IPS DF 6.9 (cell line): ENCODE measurements at places on chromosomes 5 and 9.
A peak's percentile ranks its signal among the peaks of the same experiment; 100 is the strongest.

- H3K4me1 ChIP-seq, result 0 out of 2 replicates have a peak, but pooled peaks cover 4% of the 10 kb centered on the region
- peak overlapping the region; percentile 94 for H3K4me3 ChIP-seq
- no peak for DNase-seq
- H3K27ac ChIP-seq, result no peak overlapping the region
Measured at GRCh38 chr9:136438548-136439480, 831 bp downstream of the INPP5E start.

- no peak overlapping the region for H3K27ac ChIP-seq
- no peaks in the 10 kb centered on the region for H3K27me3 ChIP-seq
- DNase-seq, result no peak
Measured at GRCh38 chr5:36651761-36652685, 45.6 kb downstream of the SLC1A3 start.

- no peaks in the 10 kb centered on the region for H3K4me1 ChIP-seq
- no peak overlapping the region for H3K4me3 ChIP-seq
- no peaks in the 10 kb centered on the region for H3K27me3 ChIP-seq
- DNase-seq, result no peak
Measured at GRCh38 chr5:165569551-165569950, 2064.1 kb downstream of the MAT2B start.

DNA sequence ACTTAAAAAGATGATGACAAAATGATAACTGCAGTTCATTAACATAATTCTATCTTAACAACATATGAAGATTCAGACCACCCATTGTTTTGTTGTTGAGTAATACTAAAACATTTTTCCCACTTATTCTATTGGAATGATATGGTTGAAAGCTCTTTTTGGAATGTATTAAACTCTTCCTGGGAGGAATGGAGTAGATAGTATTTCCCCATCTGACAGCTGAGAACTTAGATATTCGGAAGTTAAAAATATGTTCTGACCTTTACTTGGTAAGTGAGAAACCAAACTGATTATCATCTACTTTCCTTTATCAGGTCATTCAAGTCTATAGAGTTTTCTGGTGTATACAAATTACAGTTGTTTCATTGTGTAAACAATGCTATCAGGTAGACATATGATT lies 452.9 kb downstream of the CSNK1G3 start:
- H3K27me3 ChIP-seq, result no peaks in the 10 kb centered on the region
- H3K4me1 ChIP-seq, result no peaks in the 10 kb centered on the region
- no peak for DNase-seq
- H3K27ac ChIP-seq, result no peak overlapping the region

GRCh38 chr5:59039296-59040023 lies 456.6 kb downstream of the RAB3C start:
- H3K4me3 ChIP-seq, result peak overlapping the region; percentile 64; the same call in 1 of the 2 replicates
- no peaks in the 10 kb centered on the region for H3K36me3 ChIP-seq

GRCh38 chr5:16450163-16450562 lies 15.4 kb downstream of the ZNF622 start:
- no peaks in the 10 kb centered on the region; the same call in 1 of the 2 replicates for H3K36me3 ChIP-seq
- no peak overlapping the region for H3K4me3 ChIP-seq
- no peak for DNase-seq
- H3K27ac ChIP-seq, result no peak overlapping the region
- no peaks in the 10 kb centered on the region for H3K4me1 ChIP-seq
- no peaks in the 10 kb centered on the region for H3K27me3 ChIP-seq

DNA sequence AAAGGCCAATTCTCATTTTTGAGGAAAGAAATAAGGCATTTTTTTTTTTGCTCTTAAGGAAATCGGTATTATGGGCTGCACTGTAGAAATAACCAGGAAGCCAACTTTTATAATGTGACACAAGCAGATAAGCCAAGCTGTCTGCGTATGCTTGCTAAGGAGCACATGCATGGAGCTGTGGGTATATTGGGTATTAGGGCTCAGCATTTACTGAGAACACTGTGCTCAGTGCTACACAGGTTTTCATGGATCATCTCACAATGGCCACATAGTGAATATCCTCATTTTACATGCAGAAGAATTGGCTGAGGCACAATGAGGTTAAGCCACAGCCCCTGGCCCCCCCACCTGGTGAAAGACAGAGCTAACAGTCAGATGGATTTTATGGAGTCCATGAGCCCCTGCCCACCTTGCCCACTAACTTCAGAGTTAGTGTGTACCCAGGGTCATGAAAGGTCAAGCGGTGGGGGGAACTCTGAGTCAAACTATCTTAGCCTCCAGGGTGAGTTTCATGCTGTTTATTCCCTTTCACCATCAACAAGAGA lies 204.8 kb downstream of the SPATA31A6 start:
- no peak overlapping the region for H3K27ac ChIP-seq
- no peaks in the 10 kb centered on the region for H3K36me3 ChIP-seq
- no peak overlapping the region for H3K4me3 ChIP-seq
- H3K27me3 ChIP-seq, result no peaks in the 10 kb centered on the region
- no peak for DNase-seq

- no peak for DNase-seq
- H3K4me3 ChIP-seq, result no peak overlapping the region
- no peaks in the 10 kb centered on the region for H3K36me3 ChIP-seq
- no peak overlapping the region for H3K27ac ChIP-seq
- H3K4me1 ChIP-seq, result 0 out of 2 replicates have a peak, but pooled peaks cover under 1% of the 10 kb centered on the region
Measured at GRCh38 chr5:133228316-133228715, 176.5 kb downstream of the HSPA4 start.

- H3K27me3 ChIP-seq, result peaks cover 67% of the 10 kb centered on the region
- H3K4me3 ChIP-seq, result no peak overlapping the region
- H3K36me3 ChIP-seq, result no peaks in the 10 kb centered on the region
- DNase-seq, result no peak
- no peak overlapping the region for H3K27ac ChIP-seq
Measured at GRCh38 chr9:842635-843426, 1.3 kb downstream of the DMRT1 start.

DNA sequence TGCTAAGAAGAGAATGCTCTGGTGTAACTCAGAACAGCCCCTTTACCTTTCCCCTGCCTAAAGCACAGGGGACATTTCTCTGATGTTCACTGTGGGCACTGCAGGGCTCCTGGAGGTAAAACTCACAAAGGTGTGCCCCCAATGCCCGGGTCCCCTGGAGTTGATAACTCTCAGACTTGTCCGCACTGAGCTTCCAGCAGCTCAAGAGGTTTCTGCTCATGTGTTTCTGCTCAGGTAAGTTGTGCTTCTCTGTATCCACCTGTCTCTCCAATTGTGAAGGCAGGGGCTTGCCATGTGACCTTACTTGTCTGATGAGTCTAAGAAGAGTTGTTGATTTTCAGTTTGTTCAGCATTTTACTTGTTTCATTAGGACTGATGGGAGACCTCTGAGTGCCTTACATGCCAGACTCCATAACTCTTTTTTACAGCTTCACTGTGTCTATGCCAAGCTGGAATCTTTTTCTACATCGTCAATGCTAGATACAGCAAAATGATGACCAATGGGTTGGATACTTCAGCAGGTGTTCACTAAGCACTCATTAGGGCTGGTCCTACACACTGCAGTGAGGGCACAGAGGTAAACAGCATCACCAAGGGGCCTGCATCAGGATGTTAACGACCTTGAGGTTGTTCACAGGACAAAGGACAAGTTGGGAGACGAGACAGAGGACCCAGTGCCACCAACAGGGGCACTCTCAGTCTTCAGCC lies 56.4 kb downstream of the MRPL36 start:
- H3K27ac ChIP-seq, result no peak overlapping the region
- no peaks in the 10 kb centered on the region for H3K4me1 ChIP-seq
- H3K36me3 ChIP-seq, result no peaks in the 10 kb centered on the region
- no peaks in the 10 kb centered on the region; the same call in 1 of the 2 replicates for H3K27me3 ChIP-seq
- no peak overlapping the region for H3K4me3 ChIP-seq

- DNase-seq, result no peak
- H3K27me3 ChIP-seq, result no peaks in the 10 kb centered on the region
- no peak overlapping the region for H3K4me3 ChIP-seq
- H3K4me1 ChIP-seq, result peaks cover 8% of the 10 kb centered on the region
Measured at GRCh38 chr5:124655921-124656511, 90.4 kb downstream of the ZNF608 start.

DNA sequence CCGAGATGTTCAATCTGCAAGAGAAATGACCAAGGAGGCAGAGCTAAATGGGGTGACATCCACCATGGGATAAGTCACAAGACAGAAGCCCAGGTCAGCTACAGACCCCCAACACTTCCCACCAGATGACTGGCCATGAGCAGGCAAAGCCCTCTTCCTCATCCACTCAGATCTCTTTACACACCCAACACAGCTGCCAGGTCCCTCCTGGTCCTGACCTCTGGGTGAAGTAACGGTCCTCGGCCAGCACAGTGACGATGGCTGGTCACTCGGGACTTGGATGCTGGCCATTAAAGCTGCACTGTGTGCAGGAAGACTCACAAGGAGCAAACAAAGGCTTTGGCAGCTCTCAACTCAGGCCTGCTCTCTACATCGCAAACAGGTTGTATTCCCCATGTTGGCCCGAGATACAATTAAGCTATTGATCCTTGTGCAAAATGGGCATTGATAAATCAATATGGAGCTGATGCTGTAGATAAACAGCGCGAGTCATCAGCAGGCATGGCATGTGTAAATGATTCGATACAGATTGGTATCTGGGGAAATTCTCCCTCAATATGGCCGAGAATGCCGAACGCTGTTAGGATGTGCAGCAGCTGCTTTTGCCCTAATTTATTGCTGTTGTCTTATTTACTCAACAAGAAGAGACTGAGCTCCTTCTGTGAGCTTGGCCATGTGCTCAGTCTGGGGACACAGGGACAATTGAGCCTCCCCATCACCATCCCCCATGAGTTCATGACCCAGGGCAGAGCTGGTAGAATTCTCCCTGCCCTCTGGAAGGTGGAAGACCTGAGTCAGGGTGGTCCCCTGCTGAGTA lies 98.7 kb downstream of the C5orf15 start:
- H3K4me3 ChIP-seq, result no peak overlapping the region
- no peak for DNase-seq
- H3K27ac ChIP-seq, result no peak overlapping the region
- no peaks in the 10 kb centered on the region for H3K4me1 ChIP-seq

GRCh38 chr9:136402067-136402466 lies 2.1 kb upstream of the SNAPC4 start:
- no peaks in the 10 kb centered on the region for H3K4me1 ChIP-seq
- H3K27ac ChIP-seq, result no peak overlapping the region
- peaks cover 29% of the 10 kb centered on the region for H3K36me3 ChIP-seq
- no peaks in the 10 kb centered on the region for H3K27me3 ChIP-seq
- no peak overlapping the region for H3K4me3 ChIP-seq
- DNase-seq, result no peak

DNA sequence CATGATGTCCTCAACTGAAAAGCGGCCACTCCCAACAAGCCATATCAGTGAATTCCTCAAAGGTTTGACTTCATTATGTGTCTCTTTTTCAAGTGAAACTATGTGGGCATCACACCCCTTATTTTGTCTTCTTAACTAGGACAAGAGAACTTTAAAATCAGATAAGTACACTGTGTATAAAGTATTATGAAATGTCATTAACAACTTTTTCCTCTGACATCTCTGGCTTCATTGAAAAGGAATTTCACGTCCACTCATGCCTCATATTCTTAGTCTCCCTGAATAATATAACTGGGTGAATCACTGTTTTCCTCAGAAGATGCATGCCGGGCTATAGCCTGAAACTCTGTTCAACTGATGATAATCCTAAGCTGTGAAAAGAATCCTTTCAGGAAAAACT lies 415.8 kb downstream of the ACTL7B start:
- H3K27ac ChIP-seq, result no peak overlapping the region
- no peak for DNase-seq
- no peaks in the 10 kb centered on the region for H3K27me3 ChIP-seq
- H3K4me1 ChIP-seq, result no peaks in the 10 kb centered on the region

GRCh38 chr5:115977096-115977495 lies 14.8 kb downstream of the LVRN start:
- DNase-seq, result no peak
- no peaks in the 10 kb centered on the region for H3K27me3 ChIP-seq
- H3K4me3 ChIP-seq, result no peak overlapping the region
- no peaks in the 10 kb centered on the region for H3K36me3 ChIP-seq
- H3K27ac ChIP-seq, result no peak overlapping the region
- H3K4me1 ChIP-seq, result no peaks in the 10 kb centered on the region

GRCh38 chr5:5968981-5969380 lies 409.4 kb downstream of the MED10 start:
- no peak overlapping the region for H3K4me3 ChIP-seq
- H3K27ac ChIP-seq, result no peak overlapping the region
- no peaks in the 10 kb centered on the region for H3K27me3 ChIP-seq
- no peaks in the 10 kb centered on the region for H3K4me1 ChIP-seq
- no peak for DNase-seq

GRCh38 chr5:125348936-125349831 lies 602.7 kb upstream of the ZNF608 start:
- DNase-seq, result no peak
- no peak overlapping the region for H3K27ac ChIP-seq
- H3K27me3 ChIP-seq, result no peaks in the 10 kb centered on the region
- no peaks in the 10 kb centered on the region for H3K36me3 ChIP-seq

DNA sequence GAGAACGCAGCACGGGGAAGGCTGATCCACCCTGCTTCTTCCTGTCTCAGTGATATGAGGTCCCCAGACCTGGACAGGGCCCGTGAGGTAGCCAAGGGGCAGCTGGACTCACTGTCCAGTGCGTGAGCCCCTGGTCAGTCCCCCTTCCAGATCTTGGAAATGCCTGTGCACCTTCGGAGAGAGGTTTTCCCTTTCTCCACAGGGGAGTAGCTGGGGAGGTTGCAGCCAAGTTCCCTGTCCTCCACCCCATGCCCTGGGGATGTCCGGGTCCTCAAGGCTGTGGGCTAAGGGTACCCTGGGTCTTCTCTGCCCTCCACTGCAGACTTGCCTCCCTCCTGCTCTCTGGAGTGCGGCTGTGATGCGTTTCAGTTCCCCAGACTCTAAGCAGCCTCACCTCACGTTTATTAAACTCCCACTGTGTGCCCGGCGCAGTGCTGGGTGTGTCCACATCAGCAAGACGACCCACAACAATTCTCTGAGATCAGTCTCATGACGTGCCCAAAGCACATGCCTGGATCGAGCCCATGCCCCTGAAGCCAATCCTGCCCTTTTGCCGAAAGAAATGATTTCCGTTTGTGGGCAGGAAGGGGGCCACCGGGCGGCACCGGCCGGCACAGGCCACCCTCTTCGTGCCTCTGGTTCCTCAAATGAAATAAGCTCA lies 101.3 kb upstream of the PHYKPL start:
- H3K4me3 ChIP-seq, result no peak overlapping the region
- DNase-seq, result no peak
- no peaks in the 10 kb centered on the region for H3K27me3 ChIP-seq
- no peak overlapping the region for H3K27ac ChIP-seq
- no peaks in the 10 kb centered on the region for H3K36me3 ChIP-seq
- peaks cover 1% of the 10 kb centered on the region; the same call in 1 of the 2 replicates for H3K4me1 ChIP-seq

DNA sequence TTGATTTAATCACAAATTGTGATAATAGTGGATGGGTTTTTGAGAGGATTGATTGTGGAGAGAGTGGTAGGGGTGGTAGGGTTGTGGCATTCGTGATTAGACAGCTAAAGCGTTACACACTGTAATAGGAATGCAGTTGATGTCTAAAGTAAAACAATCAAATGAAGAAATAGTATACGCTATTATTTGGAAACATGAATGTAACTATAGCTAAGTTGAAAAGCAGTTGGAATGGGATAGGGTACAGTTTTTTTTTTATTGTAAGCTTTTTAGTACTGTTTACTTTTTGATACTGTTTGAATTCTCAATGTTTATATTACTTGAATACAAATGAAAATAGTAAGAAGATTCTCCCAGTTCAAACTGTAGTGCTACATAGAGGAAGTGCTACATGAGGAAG lies 51.8 kb downstream of the RANBP17 start:
- H3K27me3 ChIP-seq, result no peaks in the 10 kb centered on the region
- H3K4me1 ChIP-seq, result no peaks in the 10 kb centered on the region
- no peak for DNase-seq
- no peak overlapping the region for H3K27ac ChIP-seq
- no peaks in the 10 kb centered on the region; the same call in 1 of the 2 replicates for H3K36me3 ChIP-seq

GRCh38 chr5:149584121-149584520 lies 2.8 kb downstream of the ARHGEF37 start:
- H3K36me3 ChIP-seq, result no peaks in the 10 kb centered on the region
- H3K4me3 ChIP-seq, result no peak overlapping the region
- no peak for DNase-seq
- peaks cover 4% of the 10 kb centered on the region; the same call in 1 of the 2 replicates for H3K27me3 ChIP-seq
